Central memory CD8-positive, alpha-beta T cell (primary cell): ENCODE measurements at places on chromosomes 7 and 10.
A peak's percentile ranks its signal among the peaks of the same experiment; 100 is the strongest.

DNA sequence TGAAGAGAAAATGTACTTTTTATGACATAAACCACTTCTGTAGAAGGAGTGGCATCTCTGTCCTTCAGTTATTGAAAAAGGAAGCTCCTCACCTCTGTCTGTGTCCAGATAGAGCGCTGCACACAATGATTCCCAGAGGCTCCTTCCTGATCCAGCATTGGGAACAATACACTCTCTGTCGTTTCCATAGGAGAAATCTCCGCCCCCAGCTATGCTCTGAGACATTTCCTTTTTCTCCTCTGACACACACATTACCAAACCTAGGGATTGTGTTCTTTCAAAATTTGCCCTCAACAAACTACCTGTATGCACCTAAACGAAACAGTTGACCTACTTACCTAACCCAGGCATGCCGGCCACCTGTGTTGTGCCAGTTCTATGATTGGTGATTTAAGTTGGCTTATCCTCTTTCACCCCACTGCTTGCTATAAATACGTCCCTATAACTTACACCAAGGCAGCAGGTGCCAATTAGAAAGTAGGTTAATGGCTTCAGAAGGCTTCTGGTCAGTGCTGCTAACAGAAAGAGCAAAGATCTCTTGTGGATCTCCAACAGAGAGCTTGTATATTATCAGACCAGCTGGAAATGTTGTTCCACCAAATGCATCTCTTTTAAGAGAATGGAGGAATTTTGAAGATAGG is 140.1 kb upstream of the JCAD start:
- peaks cover 2% of the 10 kb centered on the region for H3K4me1 ChIP-seq
- DNase-seq: no peak
- H3K4me3 ChIP-seq: no peak overlapping the region
- no peaks in the 10 kb centered on the region for H3K36me3 ChIP-seq
- no peak overlapping the region for H3K27ac ChIP-seq
- H3K27me3 ChIP-seq: peaks cover 43% of the 10 kb centered on the region

DNA sequence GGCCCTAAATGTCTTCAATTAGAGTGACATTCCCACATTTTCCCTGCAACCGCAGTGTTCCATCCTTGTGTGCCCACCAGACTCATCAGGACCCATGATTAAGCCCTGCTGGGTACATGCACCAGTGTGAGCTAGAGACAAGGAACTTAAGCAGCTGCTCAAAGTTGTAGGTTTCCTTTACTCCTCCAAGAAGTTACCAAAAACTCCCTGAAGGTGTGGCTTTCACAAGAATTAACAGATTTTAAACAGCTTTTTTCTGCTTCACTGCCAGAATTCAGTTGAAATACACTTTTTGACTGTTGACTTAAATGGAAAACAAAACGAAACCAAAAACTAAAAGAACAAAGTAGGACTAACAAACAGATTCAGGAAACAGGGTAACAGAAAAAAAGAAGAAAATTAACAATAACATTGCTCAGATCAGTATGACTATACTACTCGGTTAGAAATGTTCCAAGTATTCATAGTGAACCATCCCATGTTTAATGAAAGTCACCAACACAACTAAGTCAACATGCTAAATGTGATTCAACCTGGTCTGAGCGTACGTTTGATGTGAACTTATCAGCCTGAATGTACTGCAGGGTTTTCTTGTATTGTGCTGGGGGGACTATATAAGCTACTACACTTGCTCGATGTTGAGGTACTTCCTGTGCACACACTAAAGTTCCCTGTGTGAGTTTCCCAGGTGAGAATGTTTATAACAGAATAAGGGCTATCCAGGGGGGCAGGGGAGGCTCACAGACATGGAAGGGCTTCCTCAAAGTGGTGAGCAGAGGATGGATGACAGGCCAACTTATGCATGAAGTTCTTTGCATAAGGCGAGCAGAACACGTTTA is 22.2 kb downstream of the SLC37A3 start:
- no peak for DNase-seq
- no peaks in the 10 kb centered on the region for H3K27me3 ChIP-seq
- peak overlapping the region; percentile 71 for H3K4me3 ChIP-seq
- peak overlapping the region; percentile 87 for H3K27ac ChIP-seq
- peaks cover 9% of the 10 kb centered on the region for H3K4me1 ChIP-seq

GRCh38 chr7:80134115-80134535 is 506 bp upstream of the GNAI1 start:
- DNase-seq: no peak
- no peaks in the 10 kb centered on the region for H3K4me1 ChIP-seq
- H3K4me3 ChIP-seq: peak overlapping the region; percentile 25
- peaks cover 27% of the 10 kb centered on the region for H3K27me3 ChIP-seq
- no peak overlapping the region for H3K27ac ChIP-seq

GRCh38 chr7:72538856-72539255 is 126.7 kb upstream of the CALN1 start:
- no peaks in the 10 kb centered on the region for H3K36me3 ChIP-seq
- no peak overlapping the region for H3K27ac ChIP-seq
- H3K27me3 ChIP-seq: no peaks in the 10 kb centered on the region
- H3K4me3 ChIP-seq: no peak overlapping the region

GRCh38 chr10:61896854-61897661 is 4.4 kb upstream of the ARID5B start:
- peaks cover 30% of the 10 kb centered on the region for H3K4me1 ChIP-seq
- DNase-seq: peak; percentile 53
- peak overlapping the region; percentile 79 for H3K27ac ChIP-seq

- no peaks in the 10 kb centered on the region for H3K27me3 ChIP-seq
- H3K4me3 ChIP-seq: no peak overlapping the region
- H3K36me3 ChIP-seq: no peaks in the 10 kb centered on the region
- no peak for DNase-seq
- no peaks in the 10 kb centered on the region for H3K4me1 ChIP-seq
Observed at GRCh38 chr7:158368449-158368848, 219.2 kb downstream of the PTPRN2 start.

DNA sequence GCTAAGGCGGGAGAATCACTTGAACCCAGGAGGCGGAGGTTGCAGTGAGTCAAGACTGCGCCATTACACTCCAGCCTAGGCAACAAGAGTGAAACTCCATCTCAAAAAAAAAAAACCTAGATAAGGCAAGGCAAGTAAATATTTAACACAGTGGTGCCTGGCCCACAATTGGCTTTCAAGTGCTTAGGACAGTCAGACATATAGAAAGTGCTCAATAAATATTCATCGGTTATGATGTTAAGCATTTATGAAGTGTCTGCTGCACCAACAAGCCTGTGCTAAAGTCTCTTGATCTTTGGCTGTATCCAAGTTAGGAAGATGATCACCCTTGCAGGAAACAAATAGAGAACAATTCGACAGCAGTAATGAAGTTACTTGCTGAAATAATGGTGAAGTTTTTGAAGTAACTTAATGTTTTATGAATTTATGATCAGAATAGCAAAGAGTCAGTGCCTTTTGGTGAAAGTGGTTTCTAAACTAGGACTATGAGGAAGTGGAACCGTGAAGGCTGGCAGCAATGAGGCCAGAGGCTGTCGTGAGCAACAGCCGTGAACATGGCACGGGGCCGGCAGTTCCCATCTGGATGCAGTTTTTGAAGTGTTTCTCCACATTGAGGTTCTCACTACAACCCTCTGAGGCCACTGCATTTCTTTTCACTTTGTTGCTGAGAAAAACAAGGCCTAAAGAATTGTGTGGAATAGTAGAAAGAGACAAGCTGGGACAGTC is 48.1 kb upstream of the GATA3 start:
- H3K4me3 ChIP-seq: no peak overlapping the region
- H3K4me1 ChIP-seq: no peaks in the 10 kb centered on the region
- peaks cover 4% of the 10 kb centered on the region for H3K36me3 ChIP-seq
- DNase-seq: no peak
- H3K27ac ChIP-seq: no peak overlapping the region

DNA sequence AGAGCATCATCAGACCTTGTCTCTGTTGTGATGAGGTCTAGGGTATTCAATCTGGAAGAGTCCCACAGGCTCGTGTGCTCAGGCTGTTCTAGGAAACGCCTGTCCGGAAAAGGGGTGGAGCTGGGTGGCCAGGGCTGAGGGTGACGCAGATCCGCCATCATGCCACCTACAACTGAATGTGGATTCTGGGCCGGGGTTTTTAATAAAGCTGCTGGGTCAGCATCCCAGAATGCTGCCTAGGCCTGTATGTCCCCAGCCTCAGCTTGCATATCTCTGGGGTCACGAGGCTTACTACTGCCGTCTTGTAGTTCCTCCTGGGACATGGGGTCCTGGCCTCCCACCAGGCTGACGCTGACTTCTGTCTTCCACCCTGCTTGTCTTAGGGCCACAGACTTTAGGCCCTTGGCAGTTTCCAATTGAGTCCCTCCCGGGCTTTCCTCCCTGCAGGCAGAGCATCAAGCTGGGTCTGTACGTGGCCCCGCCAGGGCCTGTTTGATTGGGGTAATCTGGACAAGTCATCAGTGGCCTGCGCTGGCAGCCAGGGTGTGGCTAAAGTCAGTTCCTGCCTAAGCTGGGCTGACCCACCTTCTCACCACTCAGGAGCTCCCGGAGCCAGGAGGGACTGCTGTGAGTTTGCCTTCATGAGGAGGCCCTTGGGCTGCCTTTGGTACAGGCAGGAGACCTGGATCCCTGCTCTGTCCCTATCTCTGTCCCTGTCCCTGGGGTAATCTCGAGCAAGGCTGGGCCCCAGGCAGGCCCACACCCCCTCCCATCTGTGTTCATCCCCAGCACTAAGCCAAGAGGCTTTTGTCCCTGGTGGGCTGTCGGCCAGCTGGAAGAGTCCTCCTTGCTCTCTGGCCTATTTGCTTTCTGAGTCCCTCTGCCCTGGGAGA is 79.9 kb downstream of the ZMIZ1 start:
- no peaks in the 10 kb centered on the region for H3K36me3 ChIP-seq
- no peak overlapping the region for H3K4me3 ChIP-seq
- H3K27me3 ChIP-seq: no peaks in the 10 kb centered on the region
- peaks cover 33% of the 10 kb centered on the region for H3K4me1 ChIP-seq

- no peaks in the 10 kb centered on the region for H3K27me3 ChIP-seq
- peaks cover 1% of the 10 kb centered on the region for H3K36me3 ChIP-seq
- no peak for DNase-seq
- H3K27ac ChIP-seq: no peak overlapping the region
- no peak overlapping the region for H3K4me3 ChIP-seq
- H3K4me1 ChIP-seq: peaks cover 7% of the 10 kb centered on the region
Observed at GRCh38 chr10:64044098-64044497, 522.9 kb downstream of the REEP3 start.

DNA sequence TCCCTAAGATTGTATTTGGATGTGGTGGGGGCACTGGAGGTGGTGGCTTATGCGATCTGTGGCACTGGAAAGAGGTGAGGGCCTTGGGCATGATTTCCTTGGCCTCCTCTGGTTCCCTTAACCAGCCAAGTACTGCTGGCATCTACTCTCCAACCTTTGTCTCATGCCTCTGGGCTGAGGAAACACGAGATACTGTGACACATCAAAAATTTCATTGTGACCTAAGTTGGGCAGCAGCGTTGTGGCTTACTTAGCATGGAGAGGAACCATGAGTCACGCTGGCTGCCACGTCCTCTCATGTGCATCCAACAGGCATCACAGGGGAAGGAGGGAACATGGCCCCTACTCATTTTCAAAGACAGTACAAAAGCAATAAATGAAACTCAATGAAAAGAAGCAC is 29.7 kb upstream of the GSDME start:
- no peaks in the 10 kb centered on the region for H3K27me3 ChIP-seq
- no peak for DNase-seq
- H3K4me1 ChIP-seq: no peaks in the 10 kb centered on the region
- no peak overlapping the region for H3K27ac ChIP-seq

DNA sequence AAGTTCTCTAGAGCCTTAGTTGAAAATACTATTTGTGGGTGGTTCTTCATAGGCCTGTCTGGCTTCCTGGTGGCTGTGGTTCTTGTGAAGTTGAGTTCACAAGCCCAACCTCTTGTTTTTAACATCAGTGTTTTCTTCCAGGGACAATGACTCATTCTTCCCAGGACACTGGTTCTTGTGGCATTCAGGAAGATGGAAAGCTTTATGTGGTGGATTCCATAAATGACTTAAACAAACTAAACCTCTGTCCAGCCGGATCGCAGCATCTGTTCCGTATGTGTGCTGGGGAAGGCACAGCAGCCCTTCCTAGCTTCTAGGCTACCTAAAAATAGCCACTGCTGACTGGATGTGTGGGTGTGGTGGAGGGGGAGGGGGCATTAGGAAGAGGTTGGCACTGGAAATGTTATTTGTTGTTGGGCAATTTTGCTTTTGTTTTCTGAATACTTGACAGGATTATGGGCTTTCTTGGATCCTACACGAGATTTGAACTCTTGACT is 3.9 kb downstream of the LSMEM1 start:
- H3K4me3 ChIP-seq: no peak overlapping the region
- DNase-seq: no peak

- no peaks in the 10 kb centered on the region for H3K36me3 ChIP-seq
- no peak for DNase-seq
- no peak overlapping the region for H3K27ac ChIP-seq
- no peak overlapping the region for H3K4me3 ChIP-seq
Observed at GRCh38 chr10:108970016-108970415, 953.3 kb downstream of the XPNPEP1 start.

DNA sequence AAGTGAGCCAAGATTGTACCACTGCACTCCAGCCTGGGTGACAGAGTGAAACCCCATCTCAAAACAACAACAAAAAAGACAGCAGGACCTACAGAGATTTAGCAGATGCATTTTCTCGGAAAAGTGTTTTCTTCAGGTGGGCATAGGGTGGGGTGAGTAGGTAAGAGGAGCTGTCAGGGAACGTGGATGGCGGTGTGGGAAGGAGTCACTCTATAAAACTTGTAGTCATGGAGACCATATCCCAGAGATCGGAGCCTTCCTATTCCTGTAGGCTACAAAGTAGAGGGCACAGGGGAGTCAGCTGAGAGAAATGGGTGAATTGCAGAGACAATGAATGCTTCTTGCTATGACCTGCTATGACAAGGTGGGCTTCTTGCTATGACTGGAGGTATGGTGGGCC is 283.0 kb upstream of the FOXK1 start:
- H3K27me3 ChIP-seq: peaks cover 28% of the 10 kb centered on the region
- H3K4me1 ChIP-seq: no peaks in the 10 kb centered on the region
- DNase-seq: no peak
- no peak overlapping the region for H3K27ac ChIP-seq
- no peak overlapping the region for H3K4me3 ChIP-seq
- no peaks in the 10 kb centered on the region for H3K36me3 ChIP-seq
